A549 treated with CpdA at 1 μM for 4 hours (cell line): ENCODE measurements at places on chromosomes 3 and 15. TPM values are rescaled to one million over a fixed set of nuclear protein-coding genes. Genes with fewer than 3 reads are reported as not detected.

The KNG1 gene
- not detected in 5 replicates for total RNA-seq

The KLHL40 gene
- not detected in 5 replicates for total RNA-seq

The SLC28A1 gene
- 0.02 to 0.06 TPM (median 0.05 TPM) in 3 of 5 replicates, not detected in the others for total RNA-seq

The IRAK2 gene
- 23.0 to 31.6 TPM (median 25.3 TPM) in 5 replicates for total RNA-seq

The CCDC191 gene
- 1.4 to 3.5 TPM (median 1.7 TPM) in 5 replicates for total RNA-seq

The MED12L gene
- 0.43 to 0.80 TPM (median 0.61 TPM) in 5 replicates for total RNA-seq

The ADGRG7 gene
- total RNA-seq, result not detected in 5 replicates

The GOLGA6A gene
- 0.07 to 0.14 TPM (median 0.11 TPM) in 4 of 5 replicates, not detected in the other for total RNA-seq

The STRA6 gene
- total RNA-seq, result 51.0 to 75.4 TPM (median 63.6 TPM) in 5 replicates

The GNAT1 gene
- 0.02 TPM in 1 of 5 replicates, not detected in the others for total RNA-seq

The CHST13 gene
- total RNA-seq, result 0.36 to 1.1 TPM (median 0.98 TPM) in 5 replicates

The C3orf62 gene
- total RNA-seq, result 1.8 to 2.6 TPM (median 2.3 TPM) in 5 replicates

The SLC24A5 gene
- total RNA-seq, result not detected in 5 replicates

The A4GNT gene
- not detected in 5 replicates for total RNA-seq

The ELL3 gene
- 1.1 to 2.2 TPM (median 1.6 TPM) in 5 replicates for total RNA-seq

The CCDC51 gene
- total RNA-seq, result 24.0 to 28.4 TPM (median 26.6 TPM) in 5 replicates

The PLXNA1 gene
- total RNA-seq, result 18.4 to 25.3 TPM (median 21.6 TPM) in 5 replicates

The RTP1 gene
- total RNA-seq, result not detected in 5 replicates

The EXD1 gene
- total RNA-seq, result 0.06 to 0.12 TPM (median 0.10 TPM) in 3 of 5 replicates, not detected in the others

The RYR3 gene
- 0.02 to 0.06 TPM (median 0.05 TPM) in 5 replicates for total RNA-seq
